ENCODE measurements at places on chromosomes 11 and 22.

- DNase-seq: no peak
Measured at GRCh38 chr11:75779960-75780359, 11.4 kb downstream of the DGAT2 start.

GRCh38 chr11:1053121-1053901 is 16.8 kb upstream of the MUC6 start:
- no peak for DNase-seq

- no peak for DNase-seq
Measured at GRCh38 chr11:69707176-69707575, 3.4 kb upstream of the FGF19 start.

DNA sequence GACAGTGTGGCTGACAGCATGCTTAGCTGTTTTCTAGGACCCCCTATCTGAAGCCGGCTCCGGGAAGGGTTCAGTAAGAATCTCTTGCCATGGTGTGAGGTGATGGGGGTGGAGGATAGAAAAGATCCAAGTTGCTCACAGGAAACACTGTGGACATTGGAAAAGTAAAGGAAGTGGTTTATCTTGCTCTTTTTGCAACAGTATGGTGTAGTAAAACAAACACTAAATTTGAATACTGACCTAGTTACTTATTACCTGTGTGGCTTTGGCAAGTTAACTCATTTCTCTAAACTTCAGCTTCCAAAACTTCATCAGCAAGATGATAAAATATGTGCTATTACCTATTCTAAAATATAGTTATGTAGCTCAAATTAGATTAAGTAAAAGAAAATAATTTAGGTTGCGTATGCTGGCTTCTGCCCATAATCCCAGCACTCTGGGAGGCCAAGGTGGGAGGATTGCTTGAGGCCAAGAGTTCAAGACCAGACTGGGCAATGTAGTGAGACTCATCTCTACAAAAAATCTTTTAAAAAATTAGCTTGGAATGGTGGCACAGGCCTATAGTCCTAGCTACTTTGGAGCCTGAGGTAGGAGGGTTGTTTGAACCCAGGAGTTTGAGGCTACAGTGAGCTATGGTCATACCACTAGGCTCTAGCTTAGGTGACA is 51.6 kb upstream of the APOA1 start:
- DNase-seq: no peak

- DNase-seq: no peak
Measured at GRCh38 chr11:8056810-8057463, 24.1 kb upstream of the TUB start.

DNA sequence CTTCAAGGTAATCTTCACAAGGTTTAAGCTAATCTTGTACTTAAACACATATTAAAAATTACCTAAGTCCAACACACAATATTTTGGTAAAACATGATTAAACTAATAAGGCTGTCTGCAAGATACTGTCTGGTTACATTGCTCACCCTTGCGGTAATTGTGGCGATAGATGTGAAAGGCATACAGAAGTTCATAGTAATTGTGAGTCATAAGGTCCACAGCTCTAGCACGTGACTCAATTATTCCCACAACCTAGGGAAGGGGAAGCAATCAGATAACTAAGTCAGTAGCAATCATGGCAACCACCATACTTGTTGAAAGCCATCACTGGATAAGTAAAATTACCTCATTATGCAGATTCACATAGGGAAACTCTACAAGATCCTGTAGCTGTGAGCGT is 30.5 kb upstream of the FNBP4 start:
- DNase-seq: no peak

GRCh38 chr11:118142809-118143208 is 9.8 kb downstream of the SCN4B start:
- peak; percentile 62 for DNase-seq

- DNase-seq: peak; percentile 62
Measured at GRCh38 chr11:444396-445144, 2.8 kb upstream of the ANO9 start.

DNA sequence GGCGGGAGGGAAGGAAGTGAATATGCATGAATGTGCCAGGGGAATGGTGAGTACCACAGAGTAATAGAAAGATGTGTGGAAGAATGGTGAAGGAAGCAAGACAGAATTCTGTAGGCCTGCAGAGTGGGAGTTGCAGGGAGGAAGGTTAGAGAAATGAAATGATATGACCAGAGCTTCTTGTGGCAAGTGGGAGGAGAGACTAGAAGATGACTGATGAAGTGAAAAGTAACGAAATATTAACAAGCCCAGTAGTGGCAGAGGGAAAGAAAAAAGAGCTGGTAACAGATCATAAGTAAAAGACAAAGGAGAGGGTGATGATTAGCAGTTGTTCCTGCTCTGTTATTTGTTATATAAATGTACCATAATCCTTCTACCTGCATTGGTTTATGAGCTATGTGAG is 1.0 kb upstream of the ALKBH8 start:
- no peak for DNase-seq

DNA sequence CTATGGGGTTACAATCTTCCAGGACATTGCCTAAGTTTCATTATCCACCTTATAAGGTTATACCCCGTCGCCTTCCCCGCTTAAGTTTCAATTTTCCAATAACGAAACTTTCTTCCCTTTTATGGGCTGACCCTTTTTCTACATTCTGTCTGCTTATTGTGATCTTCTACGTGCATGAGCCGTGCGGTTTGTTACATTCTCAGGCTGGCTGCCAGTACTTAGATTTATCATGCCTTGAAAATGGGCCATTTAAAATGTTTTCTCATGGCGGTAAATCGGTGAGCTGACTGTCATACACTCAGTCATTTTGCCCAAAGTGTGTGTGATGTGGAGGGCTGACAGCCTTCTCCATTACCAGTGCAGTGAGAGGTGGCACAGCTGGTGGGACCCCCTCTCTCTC is 23.3 kb downstream of the DGCR6L start:
- no peak for DNase-seq

DNA sequence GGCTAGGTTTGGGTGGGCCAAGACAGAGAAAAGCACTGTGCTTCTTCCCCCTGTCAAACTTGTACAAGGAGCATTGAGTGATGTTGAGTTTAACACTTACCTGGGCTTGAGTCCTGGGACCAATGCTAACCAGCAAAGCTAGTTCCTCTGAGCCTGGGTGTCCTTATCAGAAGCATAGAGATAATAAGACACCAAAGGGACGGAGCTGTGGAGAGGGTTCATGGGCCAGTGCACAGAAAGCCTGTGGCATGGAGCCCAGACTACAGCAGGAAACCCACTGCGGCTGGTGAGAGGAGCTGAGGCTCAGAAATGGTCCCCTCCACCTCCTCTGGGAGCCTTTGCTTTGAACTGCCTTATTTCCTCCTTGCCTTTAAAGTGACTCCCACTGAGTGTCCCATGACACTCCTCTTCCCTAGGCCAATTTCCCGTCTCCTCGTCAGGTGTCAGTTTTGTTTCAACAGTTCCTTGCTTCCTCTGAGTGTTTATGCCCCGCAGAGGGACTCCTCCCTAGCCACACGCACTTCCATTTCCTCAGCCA is 9.4 kb downstream of the SLCO2B1 start:
- no peak for DNase-seq

GRCh38 chr11:66607126-66607834 is 9.2 kb upstream of the RBM14 start:
- no peak for DNase-seq

DNA sequence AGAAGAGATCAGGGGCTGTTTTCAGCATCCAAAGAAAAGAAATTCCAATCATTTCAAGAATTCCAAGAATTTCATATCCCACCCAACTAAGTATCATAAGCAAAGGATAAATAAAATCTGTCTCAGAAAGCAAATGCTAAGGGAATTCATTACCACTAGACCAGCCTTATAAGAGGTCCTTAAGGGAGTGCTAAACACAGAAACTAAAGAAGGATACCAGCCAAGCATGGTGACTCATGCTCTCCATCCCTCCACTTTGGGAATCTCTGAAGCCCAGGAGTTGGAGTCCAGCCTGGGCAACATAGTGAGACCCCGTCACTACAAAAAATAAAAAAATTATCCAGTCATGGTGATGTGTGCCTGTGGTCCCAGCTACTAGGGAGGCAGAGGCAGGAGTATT is 17.8 kb downstream of the FADD start:
- DNase-seq: no peak

- DNase-seq: no peak
Measured at GRCh38 chr11:11366793-11367192, 13.7 kb upstream of the CSNK2A3 start.

DNA sequence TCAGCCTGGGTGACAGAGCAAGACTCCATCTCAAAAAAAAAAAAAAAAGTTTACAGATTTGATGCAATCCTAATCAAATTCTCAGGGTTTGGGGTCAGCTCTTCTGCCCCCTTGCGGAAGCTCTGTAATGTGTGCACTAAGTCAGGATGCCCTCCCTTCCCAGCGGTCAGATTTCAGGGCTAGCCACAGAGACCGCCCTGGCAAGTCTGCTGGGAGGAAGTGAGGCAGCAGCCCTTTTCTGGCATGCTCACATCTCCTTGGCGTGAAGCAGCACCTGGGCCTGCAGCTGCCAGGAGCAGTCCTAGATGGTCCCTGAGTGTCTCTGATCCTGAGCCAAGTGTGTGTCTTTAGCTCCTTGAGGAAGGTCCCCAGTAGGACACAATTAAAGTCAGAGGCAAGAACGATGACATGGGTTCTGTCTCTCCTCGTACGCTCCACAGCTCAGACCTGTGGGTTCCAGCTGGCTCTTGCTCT is 10.9 kb upstream of the APOBEC3C start:
- DNase-seq: peak; percentile 76

DNA sequence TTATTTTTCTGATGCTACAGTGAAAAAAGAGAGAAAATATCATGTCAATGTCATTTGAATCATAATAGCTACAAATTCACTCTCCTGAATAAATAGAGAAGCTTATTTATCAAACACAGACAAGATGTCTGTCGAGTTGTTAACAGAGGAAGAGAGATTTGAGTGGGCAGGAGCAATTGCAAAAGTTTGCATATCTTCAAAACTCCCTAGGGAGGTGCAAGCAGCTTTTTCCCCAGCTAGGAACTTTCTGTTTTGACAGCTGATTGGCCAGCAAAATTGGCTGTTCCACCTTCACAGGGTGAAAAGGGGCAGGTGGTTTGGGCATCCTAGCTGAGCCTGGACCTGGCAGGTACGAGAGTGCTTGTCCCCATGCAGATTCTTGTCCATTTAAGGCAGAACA is 98.2 kb downstream of the NTM start:
- DNase-seq: no peak
